ENCODE measurements at places on chromosomes 3 and 15. TPM values are rescaled to one million over a fixed set of nuclear protein-coding genes. Genes with fewer than 3 reads are reported as not detected.

MESP1 gene
- 2.1 TPM for polyA plus RNA-seq

CCDC33 gene
- not detected for polyA plus RNA-seq

NR2E3 gene
- polyA plus RNA-seq = 1.5 TPM

KY gene
- polyA plus RNA-seq = 3.0 TPM

CPLX3 gene
- 2.4 TPM for polyA plus RNA-seq

CHDH gene
- 0.75 TPM for polyA plus RNA-seq

LRTM1 gene
- not detected for polyA plus RNA-seq

PLA2G4B gene
- 2.1 TPM for polyA plus RNA-seq

SMCO1 gene
- polyA plus RNA-seq = 1.5 TPM

ALPK3 gene
- not detected for polyA plus RNA-seq

SHISA5 gene
- 28.2 TPM for polyA plus RNA-seq

CTXN2 gene
- polyA plus RNA-seq = 3.8 TPM

CERS3 gene
- polyA plus RNA-seq = not detected

SLC12A8 gene
- polyA plus RNA-seq = 3.0 TPM

CD86 gene
- not detected for polyA plus RNA-seq

NUP210 gene
- polyA plus RNA-seq = 0.90 TPM

SHQ1 gene
- 20.3 TPM for polyA plus RNA-seq

PCOLCE2 gene
- not detected for polyA plus RNA-seq

ABHD2 gene
- polyA plus RNA-seq = 18.8 TPM

UQCRC1 gene
- polyA plus RNA-seq = 241 TPM

DUOXA2 gene
- not detected for polyA plus RNA-seq

ZMYND10 gene
- polyA plus RNA-seq = not detected

TERC gene
- not detected for polyA plus RNA-seq

CCR5 gene
- polyA plus RNA-seq = not detected

ZIC4 gene
- 2.5 TPM for polyA plus RNA-seq

MORF4L1 gene
- polyA plus RNA-seq = 468 TPM

SLC6A1 gene
- polyA plus RNA-seq = 247 TPM

EAF1 gene
- 19.5 TPM for polyA plus RNA-seq

CLDN1 gene
- polyA plus RNA-seq = not detected

LDHAL6B gene
- polyA plus RNA-seq = not detected

OR5K4 gene
- polyA plus RNA-seq = not detected

ZNF620 gene
- 0.53 TPM for polyA plus RNA-seq

RHOA gene
- polyA plus RNA-seq = 148 TPM

GLDN gene
- 14.9 TPM for polyA plus RNA-seq

PPARG gene
- not detected for polyA plus RNA-seq

EID1 gene
- 141 TPM for polyA plus RNA-seq

MTFMT gene
- 7.0 TPM for polyA plus RNA-seq

DIS3L gene
- polyA plus RNA-seq = 27.0 TPM

PLCB2 gene
- polyA plus RNA-seq = not detected

DET1 gene
- polyA plus RNA-seq = 2.1 TPM

ARPP21 gene
- 42.6 TPM for polyA plus RNA-seq

GABRR3 gene
- polyA plus RNA-seq = not detected

C3orf70 gene
- 4.6 TPM for polyA plus RNA-seq

Data from Purkinje cell (primary cell).